Ovary (tissue), 10 donors: ENCODE measurements at places on chromosomes 11 and 22. TPM values are rescaled to one million over a fixed set of nuclear protein-coding genes. Genes with fewer than 3 reads are reported as not detected.

Gene NXPE1
- not detected for total RNA-seq

Gene KRTAP5-8
- not detected for total RNA-seq

Gene SLC15A3
- total RNA-seq: 47.3 TPM

Gene ART1
- total RNA-seq: not detected

- no peaks in the 10 kb centered on the region for H3K4me1 ChIP-seq
- DNase-seq: no peak
- no peaks in the 10 kb centered on the region for H3K27me3 ChIP-seq
- no peak overlapping the region for H3K4me3 ChIP-seq
- H3K36me3 ChIP-seq: no peaks in the 10 kb centered on the region
These were observed 2.0 kb upstream of the TESMIN start for GRCh38 chr11:68753300-68753699.

GRCh38 chr11:131964698-131965483, 594.5 kb downstream of the NTM start:
- H3K27me3 ChIP-seq: no peaks in the 10 kb centered on the region
- H3K4me1 ChIP-seq: no peaks in the 10 kb centered on the region
- no peak overlapping the region for H3K27ac ChIP-seq
- no peak for DNase-seq
- H3K36me3 ChIP-seq: no peaks in the 10 kb centered on the region

DNA sequence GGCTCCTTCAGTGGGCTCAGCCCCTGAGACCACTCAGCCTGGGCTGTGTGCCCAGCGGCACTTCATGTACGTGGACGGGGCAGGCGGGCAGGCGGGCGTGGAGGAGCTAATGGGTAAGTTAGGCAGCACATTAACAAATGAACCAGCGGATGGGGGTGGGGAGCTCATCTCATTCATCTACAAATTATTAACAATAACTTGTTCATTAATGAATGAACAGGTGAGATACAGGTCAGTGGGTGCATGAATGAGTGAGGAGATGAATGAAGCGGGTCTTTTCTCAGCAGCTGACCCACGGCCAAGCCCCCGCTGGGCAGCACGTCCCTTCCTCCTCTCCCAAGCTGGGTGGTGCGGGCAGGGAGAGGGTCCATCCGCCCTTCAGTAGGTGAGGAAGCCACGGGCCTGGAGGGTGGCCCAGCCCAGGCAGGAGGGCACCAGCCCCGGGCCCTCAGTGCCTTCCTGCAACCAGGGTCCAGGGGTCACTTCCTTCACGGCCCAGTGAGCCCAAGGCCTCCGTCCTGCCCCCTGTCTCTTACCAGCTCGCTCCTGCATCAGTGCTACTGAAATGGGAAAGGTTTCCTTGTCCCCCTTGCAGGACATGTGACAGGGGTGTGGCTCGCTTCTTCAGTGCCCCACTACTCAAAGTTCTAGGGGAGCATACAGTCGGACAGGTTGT, 60.5 kb upstream of the KCNQ1OT1 start:
- no peaks in the 10 kb centered on the region for H3K4me1 ChIP-seq
- no peak overlapping the region for H3K4me3 ChIP-seq
- no peak overlapping the region for H3K27ac ChIP-seq
- H3K27me3 ChIP-seq: no peaks in the 10 kb centered on the region
- no peak for DNase-seq

DNA sequence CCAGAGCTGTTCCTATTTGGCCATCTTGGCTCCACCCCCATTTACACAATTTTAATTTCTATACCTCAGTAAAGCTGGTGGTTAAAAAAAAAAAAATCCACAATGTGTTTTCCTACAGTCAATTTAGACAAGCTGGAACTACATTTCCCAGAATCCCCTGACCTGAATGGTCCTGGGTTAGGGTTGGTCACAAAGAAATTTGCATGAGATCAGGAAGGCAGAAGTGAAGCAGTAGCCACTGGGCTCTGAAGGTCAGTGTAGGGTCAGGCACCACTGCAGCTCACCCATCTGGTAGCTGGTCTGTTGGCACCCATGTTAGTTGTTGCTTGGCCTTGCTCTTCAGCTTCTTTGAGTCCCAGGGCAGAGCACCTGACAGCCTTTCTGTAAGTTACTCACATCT, 210.7 kb upstream of the API5 start:
- no peak for DNase-seq
- H3K27me3 ChIP-seq: no peaks in the 10 kb centered on the region
- no peaks in the 10 kb centered on the region for H3K36me3 ChIP-seq
- no peak overlapping the region for H3K27ac ChIP-seq

- H3K4me1 ChIP-seq: peaks cover 2% of the 10 kb centered on the region
- H3K27ac ChIP-seq: no peak overlapping the region
- DNase-seq: no peak
- peak overlapping the region; percentile 84 for H3K4me3 ChIP-seq
- H3K36me3 ChIP-seq: no peaks in the 10 kb centered on the region
These were observed 617 bp upstream of the ALKBH3 start for GRCh38 chr11:43879789-43880639.

- H3K36me3 ChIP-seq: no peaks in the 10 kb centered on the region
- H3K4me3 ChIP-seq: no peak overlapping the region
- H3K27ac ChIP-seq: no peak overlapping the region
These were observed 720.7 kb downstream of the OPCML start for GRCh38 chr11:132811649-132812048.
